ENCODE measurements at places on chromosomes 3 and 15.

DNA sequence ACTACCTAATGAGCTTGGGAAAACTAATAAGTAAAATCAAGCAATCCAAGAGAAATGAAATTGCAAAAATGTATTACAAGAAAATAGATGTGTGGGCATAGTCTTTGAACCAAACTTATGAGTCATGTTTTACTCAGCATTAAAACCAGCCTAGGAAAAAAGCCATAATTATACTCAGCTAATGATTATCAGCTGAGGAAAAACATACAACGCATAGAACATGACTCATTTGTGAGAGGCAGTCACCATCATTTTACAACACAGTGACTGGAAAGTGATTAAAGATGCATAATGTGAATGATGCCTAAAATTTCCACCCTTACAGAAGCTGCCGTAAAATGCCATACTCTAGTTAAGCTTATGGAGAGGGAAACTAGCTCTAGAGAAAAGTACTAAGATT, 238.0 kb upstream of the EOMES start:
- DNase-seq, result no peak

- DNase-seq, result no peak
These were observed 34.6 kb downstream of the CRABP1 start for GRCh38 chr15:78374436-78375393.

GRCh38 chr15:45763170-45763869, 128.5 kb downstream of the SQOR start:
- DNase-seq, result no peak

DNA sequence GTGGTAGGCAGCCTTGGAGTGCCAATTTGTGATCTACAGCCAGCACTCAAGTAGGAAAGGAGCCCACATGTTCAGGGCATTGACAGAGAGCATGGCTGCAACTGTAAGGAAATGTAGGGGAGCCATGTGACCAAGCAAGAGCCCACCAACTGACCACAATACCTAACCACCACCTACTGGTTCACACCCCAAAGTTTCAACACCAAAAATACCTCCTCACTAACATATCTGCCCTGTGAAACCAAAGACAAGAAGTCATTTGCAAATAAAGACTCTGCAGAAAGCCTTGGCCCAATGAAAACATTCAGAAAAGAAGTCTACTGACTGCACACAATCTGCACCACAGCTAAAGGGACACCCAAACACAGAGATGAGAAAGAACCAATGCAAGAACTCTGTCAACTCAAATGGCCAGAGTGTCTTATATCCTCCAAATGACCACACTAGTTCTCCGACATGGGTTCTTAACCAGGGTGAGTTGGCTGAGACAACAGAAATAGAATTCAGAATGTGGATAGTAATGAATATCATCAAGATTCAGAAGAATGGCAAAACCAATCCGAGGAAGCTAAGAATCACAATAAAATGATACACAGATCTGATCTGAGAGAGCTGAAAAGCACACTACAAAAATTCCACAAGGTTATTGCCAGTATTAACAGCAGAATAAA, 40.6 kb downstream of the SLC9C1 start:
- no peak for DNase-seq

- no peak for DNase-seq
These were observed 17.8 kb upstream of the THUMPD3 start for GRCh38 chr3:9345041-9345440.

GRCh38 chr15:78207641-78208340, 26.6 kb downstream of the ACSBG1 start:
- DNase-seq, result no peak

- DNase-seq, result no peak
These were observed 37.9 kb upstream of the DLG1 start for GRCh38 chr3:197336348-197336747.

GRCh38 chr3:61030469-61031035, 220.7 kb downstream of the FHIT start:
- DNase-seq, result no peak

DNA sequence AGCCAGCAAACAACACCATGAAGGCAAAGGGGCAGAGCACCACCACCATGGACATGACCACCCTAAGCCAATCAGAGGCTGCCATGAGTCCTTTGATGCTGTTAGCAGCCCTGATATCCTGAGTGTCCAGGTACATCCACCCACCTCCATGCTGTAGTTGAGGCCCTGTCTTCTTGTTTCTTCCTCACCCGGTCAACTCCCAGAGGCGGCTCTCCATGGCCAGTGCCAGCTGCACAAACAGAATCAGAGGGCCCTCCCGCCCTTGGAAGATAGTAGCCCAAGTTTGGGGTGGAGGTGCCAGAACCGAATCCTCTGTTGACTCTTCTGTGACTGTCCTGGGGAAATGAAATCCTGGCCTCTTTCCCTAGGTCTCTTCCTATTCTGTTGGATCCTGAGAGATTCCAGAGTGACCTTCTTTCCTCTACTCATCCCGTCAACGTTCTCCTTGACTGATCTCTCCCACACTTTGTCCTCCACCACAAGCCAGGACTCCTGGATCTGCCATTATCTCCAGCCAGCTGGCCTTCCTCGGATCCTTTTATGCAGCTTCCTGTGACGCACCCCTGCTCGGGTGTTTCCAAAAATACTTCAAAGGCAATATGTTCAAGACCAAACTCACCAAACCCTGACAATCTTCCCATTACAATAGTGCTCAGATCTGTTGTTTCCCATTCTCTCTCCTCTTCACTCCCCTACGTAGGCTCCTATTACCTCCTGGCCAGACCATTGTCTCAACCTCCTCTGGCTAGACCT, 45.4 kb upstream of the DLG1 start:
- DNase-seq, result no peak

DNA sequence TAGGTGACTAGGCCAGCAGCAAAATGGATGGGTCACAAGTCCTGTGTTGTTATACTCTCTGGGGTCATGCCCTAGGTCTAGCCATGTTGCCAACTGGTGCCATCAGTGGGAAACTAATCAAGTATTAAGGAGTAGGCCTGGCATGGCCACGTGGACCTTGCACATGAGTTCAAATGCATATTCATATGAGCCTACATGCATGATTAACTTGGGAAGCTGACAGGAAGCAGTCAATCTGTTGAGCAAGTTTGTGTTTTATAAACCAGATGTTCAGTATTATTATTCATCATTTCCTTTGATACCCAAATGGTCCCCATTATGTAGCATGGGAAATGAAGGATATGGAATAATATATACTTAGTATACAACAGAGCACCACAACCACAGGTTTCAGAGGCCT, 95.0 kb downstream of the LRTM1 start:
- no peak for DNase-seq

GRCh38 chr3:37816271-37816670, 45.4 kb upstream of the CTDSPL start:
- no peak for DNase-seq

- DNase-seq, result no peak
These were observed 52.4 kb downstream of the EIF4E3 start for GRCh38 chr3:71672807-71673206.

- no peak for DNase-seq
These were observed 5.3 kb downstream of the EIF5A2 start for GRCh38 chr3:170903123-170903522.

- DNase-seq, result peak; percentile 54
These were observed 40.9 kb upstream of the SMAD3 start for GRCh38 chr15:67024314-67024997.

DNA sequence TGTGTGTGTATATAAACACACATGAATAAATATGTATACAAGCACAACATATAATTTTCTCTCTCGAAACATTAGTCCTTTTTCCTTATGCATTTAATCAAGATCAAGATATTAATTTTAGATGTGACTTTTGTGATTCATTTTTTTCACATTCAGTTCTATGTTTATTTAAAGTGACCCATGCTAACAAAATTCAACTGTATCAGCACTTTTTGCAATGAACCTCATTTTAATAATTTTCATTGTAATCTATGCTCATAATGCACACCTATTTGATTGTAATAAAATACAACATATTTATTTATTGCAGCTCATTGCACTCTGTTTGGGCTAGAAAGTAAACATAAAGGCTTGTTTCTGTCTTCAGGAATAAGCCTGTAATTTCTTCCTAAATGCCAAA, 586.3 kb downstream of the ROBO2 start:
- DNase-seq, result no peak

- DNase-seq, result no peak
These were observed 101.4 kb upstream of the TLE3 start for GRCh38 chr15:70199124-70199482.

Data from stimulated activated naive CD8-positive, alpha-beta T cell treated with anti-CD3 and anti-CD28 coated beads, Interleukin-15, Interleukin-2, amounts not matched to agents 100 U/mL and 50 U/mL, for 24 hours (primary cell).